ENCODE measurements at places on chromosomes 11 and 22.

GRCh38 chr11:65133724-65134123, 595 bp downstream of the SYVN1 start:
- no peak for DNase-seq

- no peak for DNase-seq
Measured at GRCh38 chr11:105824457-105825013, 197.5 kb downstream of the MSANTD4 start.

- DNase-seq, result no peak
Measured at GRCh38 chr11:61691380-61692156, 11.4 kb downstream of the DAGLA start.

DNA sequence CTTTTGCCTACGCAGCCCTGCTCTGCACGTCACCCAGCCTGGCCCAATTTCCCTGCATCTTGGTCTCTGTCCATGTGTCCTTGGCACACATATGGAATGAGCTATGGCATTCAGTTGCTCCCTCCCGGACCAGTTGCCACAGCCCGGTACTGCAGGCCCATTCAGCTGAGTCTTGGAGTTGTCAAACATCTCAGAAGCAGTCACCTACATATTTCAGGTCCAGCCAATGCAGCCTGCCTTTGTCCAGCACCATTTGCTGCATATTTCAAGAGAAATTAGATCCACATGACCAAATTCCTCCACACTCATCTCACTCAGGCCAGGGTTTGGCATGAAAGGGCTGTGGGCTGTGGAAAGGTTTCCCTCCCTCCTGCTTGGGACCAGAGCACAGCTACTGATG, 76.8 kb downstream of the MN1 start:
- DNase-seq, result no peak

GRCh38 chr11:132670921-132671675, 861.2 kb downstream of the OPCML start:
- no peak for DNase-seq

DNA sequence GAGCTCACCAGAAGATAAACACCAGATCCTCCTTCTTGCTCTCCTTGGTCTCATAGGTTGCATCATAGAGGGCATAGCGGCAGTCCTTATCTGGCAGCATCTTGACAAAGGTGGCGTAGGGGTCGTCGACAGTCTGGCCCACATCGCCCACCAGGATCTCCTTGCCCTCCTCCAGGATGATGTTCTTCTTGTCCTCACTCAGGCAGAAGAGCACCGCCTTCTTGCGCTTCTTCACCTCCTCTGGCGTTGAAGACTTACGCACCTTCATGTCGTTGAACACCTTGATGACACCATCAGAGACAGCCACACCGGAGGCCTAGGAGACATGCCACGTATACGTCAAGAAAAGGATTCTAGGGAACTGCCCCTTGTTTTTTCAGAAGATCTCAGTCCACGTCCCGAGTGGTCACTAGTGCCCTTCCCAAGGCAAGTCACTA, 2.0 kb downstream of the CFL1 start:
- no peak for DNase-seq

DNA sequence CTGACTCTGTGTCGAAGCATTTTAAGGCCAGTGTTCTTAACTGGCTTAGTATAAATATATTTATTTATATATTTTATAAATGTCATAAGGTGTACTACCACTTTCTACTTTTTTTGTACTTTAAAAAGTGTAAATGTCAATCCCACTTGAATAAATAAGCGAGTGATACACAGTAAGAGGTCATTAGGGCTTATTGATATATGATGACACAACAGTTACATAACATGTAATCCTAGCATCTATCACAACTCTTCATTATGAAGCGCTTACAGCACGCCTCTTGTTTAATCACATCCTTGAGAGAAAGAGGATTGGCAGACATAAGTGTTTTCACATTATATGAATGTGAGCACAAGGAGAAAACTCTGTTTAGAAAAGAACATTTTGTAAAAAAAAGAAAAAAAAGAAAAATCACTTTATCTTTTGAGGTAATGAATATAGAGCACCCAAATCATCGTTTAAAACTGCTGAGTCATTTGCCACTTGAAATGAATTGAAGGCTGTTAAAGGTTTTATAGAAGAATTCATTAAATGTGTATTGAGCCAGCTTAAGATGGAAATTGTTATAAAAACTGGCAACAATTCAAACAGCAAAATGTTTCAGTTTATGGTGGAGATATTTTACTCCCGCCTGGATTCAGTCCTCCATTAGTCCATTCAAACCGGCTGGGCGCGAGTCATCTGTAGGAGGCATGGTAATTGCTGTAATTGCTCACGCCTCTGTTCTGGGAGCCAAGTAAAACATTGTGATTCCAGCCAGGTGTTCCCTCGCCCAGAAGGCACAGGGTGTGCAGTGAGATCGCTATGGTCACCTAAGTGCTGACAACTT, 627.3 kb upstream of the KIRREL3 start:
- DNase-seq, result no peak

- DNase-seq, result no peak
Measured at GRCh38 chr11:121763526-121763925, 310.8 kb upstream of the SORL1-AS1 start.

- DNase-seq, result no peak
Measured at GRCh38 chr11:6268820-6269219, 9.2 kb downstream of the CCKBR start.
